ENCODE measurements at places on chromosomes 11 and 22. TPM values are rescaled to one million over a fixed set of nuclear protein-coding genes. Genes with fewer than 3 reads are reported as not detected.

Gene CDKN1C
- total RNA-seq = 10.0 TPM

Gene TUT1
- total RNA-seq = 17.2 TPM

Gene BTBD18
- not detected for total RNA-seq

Gene PDGFD
- 5.9 TPM for total RNA-seq

Gene POTEH
- total RNA-seq = not detected

Gene HOATZ
- total RNA-seq = not detected

Gene C11orf98
- 124 TPM for total RNA-seq

Gene CATSPERZ
- total RNA-seq = 3.2 TPM

Gene CHRNA10
- 1.1 TPM for total RNA-seq

Gene ZP1
- 0.10 TPM for total RNA-seq

Gene GPHA2
- not detected for total RNA-seq

Gene CD6
- 0.10 TPM for total RNA-seq

Gene LARGE1
- total RNA-seq = 4.1 TPM

Gene MRGPRX3
- not detected for total RNA-seq

Gene OTOG
- total RNA-seq = not detected

Gene SMIM35
- not detected for total RNA-seq

Gene DGCR6
- total RNA-seq = 1.7 TPM

Gene C22orf15
- total RNA-seq = not detected

Gene TMEM218
- total RNA-seq = 22.3 TPM

Gene APOA1
- 0.32 TPM for total RNA-seq

Gene DDX17
- total RNA-seq = 87.0 TPM

Gene SCGB2A2
- not detected for total RNA-seq

Gene APOL3
- total RNA-seq = 0.05 TPM

Gene BACE1
- total RNA-seq = 9.1 TPM

Gene SULT4A1
- total RNA-seq = not detected

Gene CCDC188
- total RNA-seq = not detected

Gene OR52I2
- not detected for total RNA-seq

Gene HTR3B
- not detected for total RNA-seq

Gene BEST1
- 4.6 TPM for total RNA-seq

Gene MUC6
- total RNA-seq = not detected

Gene NEAT1
- total RNA-seq = 204 TPM

Gene MMP1
- total RNA-seq = 0.71 TPM

Gene IL17REL
- 0.08 TPM for total RNA-seq

Gene OR51I2
- total RNA-seq = not detected

Gene ROM1
- 3.6 TPM for total RNA-seq

Gene SLC29A2
- total RNA-seq = 9.5 TPM

Gene MYOD1
- 0.03 TPM for total RNA-seq

Gene GAL3ST1
- total RNA-seq = 10.9 TPM

Gene FAT3
- 0.35 TPM for total RNA-seq

Gene WEE1
- total RNA-seq = 18.2 TPM

Gene SAA4
- not detected for total RNA-seq

Gene TMA7B
- total RNA-seq = not detected

Gene MCAM
- total RNA-seq = 11.8 TPM

Gene DBX1
- total RNA-seq = not detected

Gene APOL1
- 14.9 TPM for total RNA-seq

Gene CHCHD10
- 199 TPM for total RNA-seq

Gene ANGPTL5
- 0.14 TPM for total RNA-seq

All from A549 treated with AZD2906 at 1 μM for 4 hours (cell line).